ENCODE measurements at places on chromosomes 5 and 9.
A peak's percentile ranks its signal among the peaks of the same experiment; 100 is the strongest.

DNA sequence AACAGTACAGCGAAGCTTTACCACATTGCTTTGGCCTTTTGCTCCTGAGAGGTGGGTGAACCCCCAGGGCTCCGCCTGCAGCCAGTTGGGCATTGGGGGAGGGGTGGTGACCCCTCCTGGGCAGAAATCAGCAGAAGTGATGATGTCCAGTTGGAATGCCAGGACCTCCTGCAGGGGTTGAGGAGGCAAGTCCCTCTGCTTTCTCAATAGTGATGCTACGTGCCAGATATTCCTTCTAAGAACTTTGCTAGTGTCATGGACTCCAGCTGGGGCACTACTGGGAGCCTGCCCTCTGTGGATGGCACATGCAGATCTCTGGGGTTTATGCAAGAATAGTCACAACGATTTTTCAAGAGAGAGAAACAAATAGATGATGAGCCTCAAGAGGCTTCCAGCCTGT, 95.6 kb downstream of the NDFIP1 start:
- DNase-seq, result no peak

DNA sequence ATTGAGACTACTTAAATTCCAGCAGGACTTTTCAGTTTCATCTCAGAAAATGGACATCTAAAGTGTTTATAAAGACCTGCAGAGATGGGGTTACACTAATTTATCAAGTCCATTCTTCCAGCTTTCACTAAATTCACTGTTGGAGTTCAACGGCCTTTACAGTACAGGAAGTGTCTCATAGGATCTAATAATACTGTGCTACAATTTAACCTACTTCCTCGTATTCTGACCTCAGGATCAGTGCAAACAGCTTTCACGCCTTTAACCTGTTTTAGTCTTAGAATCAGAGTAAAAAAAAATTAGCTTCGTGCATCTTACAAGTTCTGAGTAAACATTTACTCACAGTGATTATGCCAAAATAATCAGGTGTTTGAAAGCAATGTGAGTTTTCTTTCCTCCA, 632.6 kb upstream of the DMAC1 start:
- DNase-seq, result no peak

- DNase-seq, result no peak
Observed at GRCh38 chr9:116558818-116559540, 128.1 kb upstream of the TRIM32 start.

GRCh38 chr5:60024104-60024503, 130.6 kb upstream of the PDE4D start:
- no peak for DNase-seq

DNA sequence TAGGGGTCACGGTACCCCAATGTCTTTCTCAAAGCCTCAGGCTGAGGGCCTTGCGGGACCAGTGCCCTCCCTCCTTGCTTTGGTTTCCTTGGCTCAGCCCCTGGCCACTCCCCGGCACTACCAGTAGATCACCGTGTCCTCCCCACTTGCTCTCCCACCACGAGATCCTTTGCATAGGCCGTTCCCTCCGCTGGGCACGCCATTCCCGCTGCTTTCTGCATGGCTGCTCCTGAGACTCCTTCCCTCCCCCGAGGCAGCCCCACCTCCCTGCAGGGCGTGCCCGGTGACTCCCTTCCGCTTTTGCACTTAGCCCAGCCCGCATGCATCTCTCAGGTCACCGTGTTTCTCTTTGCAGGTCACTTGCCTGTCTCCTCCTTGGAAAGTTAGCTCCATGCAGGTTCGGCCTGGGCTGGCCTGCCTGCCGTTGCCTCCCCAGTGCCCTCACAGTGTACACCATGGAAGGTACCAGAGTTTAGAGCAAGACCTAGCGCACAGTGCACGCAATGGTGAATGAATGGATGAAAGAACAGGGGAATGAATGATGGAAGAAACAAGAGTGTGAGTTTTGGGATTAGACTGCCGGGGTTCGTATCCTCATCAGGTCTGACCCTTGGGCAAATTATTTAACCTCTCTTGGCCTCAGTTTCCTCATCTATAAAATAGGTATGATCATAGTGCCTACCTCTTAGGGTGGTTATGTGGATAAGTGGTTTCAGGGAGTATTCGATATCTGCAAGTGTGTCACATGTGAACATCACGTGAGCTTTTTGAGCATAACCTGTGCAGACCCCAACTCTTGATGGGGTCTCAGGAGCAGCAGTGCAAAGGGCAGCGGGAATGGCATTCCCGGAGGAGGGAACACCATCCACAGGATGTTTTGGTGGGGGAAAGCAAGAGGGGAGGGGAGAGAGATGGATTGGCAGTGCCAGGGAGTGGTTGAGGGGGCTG, 214.3 kb downstream of the C9orf50 start:
- no peak for DNase-seq

- no peak for DNase-seq
Observed at GRCh38 chr5:174145091-174145490, 99.6 kb downstream of the NSG2 start.

DNA sequence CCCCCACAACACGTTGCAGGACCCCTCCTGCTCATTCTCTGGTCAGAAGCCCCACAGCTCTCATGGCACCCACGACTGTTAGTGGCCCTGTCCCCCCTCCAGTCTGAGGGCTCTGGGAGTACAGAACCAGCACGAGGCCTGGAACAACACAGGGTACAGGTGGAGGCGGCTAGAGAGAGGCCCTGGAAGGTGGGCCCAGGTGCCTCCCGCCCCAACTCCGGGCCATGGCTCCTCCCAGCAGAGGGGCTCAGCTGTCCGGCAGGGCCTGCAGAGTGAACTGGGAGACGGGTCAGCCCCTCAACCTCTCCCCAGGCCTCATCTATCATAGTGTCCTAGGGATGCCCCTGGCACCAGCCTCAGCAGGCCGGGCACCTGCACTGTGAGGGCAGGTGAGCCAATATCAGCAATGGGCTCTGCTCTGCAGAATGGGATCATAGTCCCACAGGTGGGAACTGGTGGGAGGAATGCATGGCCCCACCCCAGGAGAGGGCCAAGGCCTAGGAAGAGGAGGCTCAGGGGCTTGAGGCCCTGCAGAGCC, 58.6 kb downstream of the BARX1 start:
- DNase-seq, result no peak

DNA sequence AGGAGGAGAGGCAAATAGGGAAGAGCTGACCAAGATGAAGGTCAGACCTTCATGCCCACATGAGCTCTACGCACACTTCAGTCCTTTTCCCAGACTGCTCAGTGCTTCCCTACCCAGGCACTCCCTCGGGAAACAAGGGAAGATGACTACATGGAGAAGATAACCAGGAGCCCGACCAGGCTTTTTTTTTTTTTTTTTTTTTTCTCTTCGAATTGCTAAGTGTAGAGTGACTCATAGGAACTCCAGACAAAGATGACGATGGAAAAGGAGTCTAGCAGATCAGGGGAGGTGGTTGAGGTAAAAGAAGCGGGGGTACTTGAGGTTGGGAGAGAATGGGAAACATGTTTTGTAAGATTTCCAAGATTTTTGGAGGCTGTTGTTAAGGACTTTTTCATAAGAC, 526.1 kb downstream of the BNC2 start:
- no peak for DNase-seq

DNA sequence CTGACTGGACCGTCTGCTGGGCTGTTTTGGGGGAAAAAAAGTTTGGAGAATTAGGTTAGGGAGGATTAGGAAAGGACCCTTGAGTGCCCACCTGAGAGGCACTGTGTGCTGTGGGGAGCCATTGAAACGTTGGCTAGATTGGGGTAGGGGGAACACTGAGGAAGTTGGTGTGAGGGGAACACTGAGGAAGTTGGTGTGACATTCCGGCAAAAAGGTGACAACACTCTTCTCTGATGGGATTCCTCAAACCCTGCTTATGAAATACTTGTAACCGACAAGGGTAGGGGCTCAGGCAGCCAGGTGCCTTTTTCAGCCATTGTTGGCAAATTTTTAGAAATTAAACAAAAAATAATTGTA, 1.0 kb downstream of the CYSTM1 start:
- DNase-seq, result no peak

- no peak for DNase-seq
Observed at GRCh38 chr9:97484134-97484533, 17.3 kb upstream of the TMOD1 start.

- DNase-seq, result no peak
Observed at GRCh38 chr5:113162770-113163169, 186.2 kb downstream of the DCP2 start.

DNA sequence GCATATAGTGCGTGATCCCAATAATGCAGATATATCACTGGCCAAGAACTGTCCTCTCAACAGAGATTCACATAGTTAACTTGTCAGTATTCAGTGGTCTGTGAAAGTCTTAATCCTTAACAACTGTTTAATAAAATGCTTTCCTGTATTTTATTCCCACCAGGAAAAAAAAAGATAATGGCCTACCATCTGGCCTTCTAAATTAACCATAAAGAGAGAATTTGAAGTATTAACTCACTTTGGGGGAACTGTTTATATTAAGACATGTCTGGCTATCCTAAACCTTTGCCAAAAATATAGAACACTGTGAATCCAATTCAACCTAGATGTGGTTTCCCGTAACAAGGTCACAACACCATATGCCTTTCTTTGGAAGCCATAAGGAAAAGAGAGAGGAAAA, 818 bp upstream of the FREM1 start:
- no peak for DNase-seq

DNA sequence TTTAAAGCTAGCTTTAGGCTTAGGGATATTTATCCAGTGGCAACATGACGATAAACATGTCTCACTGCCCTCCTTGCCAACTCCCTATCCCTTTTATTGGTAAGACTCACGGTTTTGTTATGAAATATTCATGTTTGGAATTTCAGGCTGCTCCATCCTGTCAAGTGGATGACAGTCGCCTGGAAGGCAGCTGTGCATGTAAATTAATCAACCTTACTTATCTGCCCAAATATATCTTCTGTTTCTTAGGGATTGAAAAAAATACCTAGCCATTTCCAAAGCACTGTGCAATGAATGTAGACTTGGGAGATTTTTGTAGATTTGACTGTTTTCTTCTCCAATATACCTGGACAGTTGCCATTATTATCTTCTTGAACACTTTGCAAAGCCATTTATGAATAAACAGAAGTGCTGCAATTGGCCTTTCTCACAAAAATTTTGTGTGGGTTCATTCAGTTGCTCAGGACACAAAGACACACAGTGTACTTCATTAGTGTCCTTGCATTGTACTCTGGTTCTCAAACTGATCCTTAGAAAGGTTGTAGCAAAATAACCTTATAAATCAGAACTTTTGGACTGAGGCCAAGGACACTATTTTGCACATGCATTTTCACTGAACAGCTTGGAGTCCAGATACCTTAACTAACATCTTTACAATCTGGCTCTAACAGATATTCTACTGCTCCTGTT, 889.4 kb upstream of the SEMA6A start:
- DNase-seq, result no peak

DNA sequence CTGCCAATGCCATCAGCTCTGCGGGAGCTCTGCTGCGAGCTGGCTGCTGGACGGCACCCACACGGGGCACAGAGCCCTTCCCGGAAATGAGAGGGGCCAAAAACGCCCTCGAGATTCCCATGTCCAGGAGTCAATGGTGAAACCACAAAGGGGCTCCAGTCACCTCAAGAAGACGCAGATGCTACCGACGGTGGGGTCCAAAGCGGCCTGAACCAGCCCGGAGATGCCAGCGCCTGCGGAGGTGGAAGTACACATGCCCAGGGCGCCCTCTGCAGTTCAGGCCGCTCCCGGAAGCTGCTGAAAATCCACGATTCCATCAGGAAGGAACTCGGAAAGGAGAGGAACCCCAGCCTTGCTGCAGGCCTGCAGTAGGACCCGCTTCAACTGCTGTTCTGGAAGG, 82.4 kb upstream of the SELENOP start:
- no peak for DNase-seq

DNA sequence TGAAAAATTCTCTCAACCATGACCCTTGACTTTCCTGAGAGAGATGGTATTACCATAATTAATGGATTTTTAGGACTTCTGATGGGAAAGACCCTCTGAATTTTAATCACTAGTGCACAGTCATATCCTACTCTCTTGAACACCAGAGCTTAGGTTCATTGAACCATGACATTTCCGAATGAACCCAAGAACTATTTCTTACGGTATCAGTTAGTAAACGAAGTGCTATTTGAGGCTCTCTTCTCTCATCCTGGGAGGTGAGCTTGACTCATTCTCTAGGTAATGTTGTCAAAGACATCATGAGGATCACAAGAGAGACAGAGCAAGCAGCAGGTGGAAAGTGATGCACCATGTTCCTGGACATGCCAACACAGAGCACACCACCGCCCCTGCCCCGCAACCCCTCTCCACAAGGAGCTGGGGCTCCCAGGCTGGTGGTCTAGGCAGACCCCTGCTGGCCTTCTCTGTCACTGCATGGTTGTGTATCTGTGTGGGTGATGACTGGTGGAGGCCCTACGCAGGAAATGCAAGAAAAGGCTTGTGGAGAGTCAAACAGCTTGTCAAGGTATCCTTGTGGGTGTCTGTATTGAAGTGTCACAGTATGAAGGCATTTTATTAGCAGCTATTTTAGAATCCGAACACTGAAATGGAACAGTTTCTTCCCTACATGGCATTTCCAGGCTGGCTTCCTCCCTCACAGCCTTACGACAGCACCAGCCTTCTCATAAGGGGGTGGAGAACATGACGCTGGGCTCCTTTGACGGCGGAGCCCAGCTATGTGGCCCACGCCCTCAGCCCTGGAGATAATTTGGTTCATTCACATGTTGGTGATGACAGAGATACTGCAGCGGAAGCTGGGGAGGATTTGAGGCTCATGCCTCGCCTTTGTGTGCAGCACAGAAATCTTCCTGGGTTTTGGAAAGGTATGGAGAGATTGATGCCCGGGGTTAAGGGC, 297.6 kb downstream of the NTRK2 start:
- no peak for DNase-seq

DNA sequence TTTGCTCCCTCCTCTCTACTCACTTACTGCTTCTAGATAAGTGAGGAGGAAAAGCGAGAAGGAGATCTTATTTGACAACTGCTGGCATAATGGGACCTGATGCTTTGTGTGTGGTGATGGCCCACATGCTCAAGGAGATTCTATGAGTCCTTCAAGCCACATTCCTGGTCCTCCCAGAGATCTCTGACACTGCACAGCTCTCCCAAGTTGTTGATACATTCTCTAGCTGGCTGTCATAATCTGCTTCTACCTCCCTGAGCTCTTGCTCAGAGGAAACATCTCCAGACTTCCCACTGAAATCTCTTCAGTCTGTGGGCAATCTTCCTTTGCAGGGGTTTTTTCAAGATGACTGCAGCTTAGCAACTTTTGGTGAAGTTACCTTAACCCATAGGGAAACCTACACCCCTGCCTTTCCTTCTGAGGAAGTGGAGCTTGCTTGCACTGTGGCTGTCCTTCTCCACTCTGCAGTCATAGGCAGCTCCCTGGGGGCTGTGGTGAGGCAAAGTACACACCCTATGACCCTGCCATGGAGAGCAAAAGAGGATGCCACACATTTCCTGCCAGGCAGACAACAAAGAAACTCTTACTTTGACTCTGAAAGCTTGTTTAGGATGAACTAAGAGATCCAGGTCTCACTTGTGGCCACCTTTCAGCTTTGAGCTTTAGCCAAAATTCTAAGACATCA, 163.8 kb downstream of the TMEM38B start:
- DNase-seq, result peak; percentile 37

DNA sequence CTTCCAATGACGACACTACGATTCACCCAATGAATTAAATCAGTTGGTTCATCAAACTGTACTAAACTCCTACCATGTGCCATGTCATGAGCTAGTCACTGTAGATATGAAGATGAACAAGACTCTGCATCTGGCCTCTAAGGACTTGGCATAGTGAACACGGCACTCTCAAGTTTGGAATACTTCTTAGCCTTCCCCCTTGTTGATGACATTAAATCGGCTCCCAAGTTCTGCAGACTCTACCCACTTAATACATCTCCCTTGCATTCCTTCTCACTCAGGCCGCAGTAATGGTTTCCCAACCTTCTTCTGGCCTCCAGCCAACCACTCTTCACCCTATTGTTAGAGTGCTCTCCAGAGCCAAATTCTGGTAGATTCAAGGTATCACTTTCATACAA, 184.7 kb downstream of the MAPKAP1 start:
- DNase-seq, result no peak

All from hematopoietic multipotent progenitor cell (in vitro differentiated cells).